ENCODE measurements at places on chromosomes 11 and 22.

DNA sequence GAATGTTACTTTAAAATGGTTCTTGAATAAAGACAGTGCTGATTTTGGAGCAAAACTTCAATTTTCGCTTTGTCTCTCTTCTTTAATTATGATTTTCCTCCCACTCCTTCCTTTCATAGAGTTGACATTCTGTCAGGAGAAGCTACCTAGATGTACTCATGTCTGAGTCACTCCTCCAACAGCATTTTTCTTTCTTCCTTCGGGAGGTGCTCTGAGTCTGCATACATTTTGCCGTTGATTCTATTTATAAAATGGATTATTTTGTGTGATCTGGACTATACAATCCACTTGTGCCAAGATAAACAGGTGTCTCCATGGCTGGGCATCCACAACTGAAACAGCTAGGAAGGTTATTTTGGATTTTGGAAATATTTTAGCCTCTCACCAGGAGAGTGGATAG is 588.3 kb upstream of the ANO5 start:
- DNase-seq = no peak

DNA sequence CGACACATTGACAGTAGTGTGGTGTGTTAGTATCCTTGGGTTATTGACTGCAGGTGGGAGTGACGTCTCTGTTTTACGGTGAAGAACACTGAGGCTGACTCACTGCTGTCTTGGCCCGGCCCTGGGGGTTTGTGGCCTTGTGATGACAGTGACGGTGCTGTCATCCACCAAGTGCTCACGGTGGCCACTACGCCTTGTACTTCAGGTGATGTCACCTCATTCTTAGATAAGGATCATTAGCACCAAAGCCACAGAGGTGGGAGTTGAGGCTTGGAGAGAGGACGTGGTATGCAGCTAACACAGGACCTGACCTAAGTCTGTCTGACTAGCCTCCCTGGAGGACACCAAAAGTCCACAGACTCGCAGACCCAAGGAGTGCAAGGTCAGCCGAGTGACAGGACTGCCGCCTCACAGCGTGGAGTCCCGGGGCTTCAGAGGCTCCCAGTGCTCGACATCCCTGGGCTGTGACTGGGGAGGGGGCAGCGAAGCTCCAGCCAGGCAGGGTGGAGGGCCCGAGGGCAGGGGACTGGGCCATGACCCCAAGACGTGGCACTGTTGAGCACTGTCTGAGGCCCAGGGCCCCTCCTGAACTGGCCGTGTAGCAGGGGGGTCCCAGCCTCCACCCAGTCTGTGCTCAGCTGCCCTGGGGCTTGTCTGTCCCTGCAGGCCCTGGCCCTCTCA is 56.5 kb downstream of the NAT10 start:
- no peak for DNase-seq

DNA sequence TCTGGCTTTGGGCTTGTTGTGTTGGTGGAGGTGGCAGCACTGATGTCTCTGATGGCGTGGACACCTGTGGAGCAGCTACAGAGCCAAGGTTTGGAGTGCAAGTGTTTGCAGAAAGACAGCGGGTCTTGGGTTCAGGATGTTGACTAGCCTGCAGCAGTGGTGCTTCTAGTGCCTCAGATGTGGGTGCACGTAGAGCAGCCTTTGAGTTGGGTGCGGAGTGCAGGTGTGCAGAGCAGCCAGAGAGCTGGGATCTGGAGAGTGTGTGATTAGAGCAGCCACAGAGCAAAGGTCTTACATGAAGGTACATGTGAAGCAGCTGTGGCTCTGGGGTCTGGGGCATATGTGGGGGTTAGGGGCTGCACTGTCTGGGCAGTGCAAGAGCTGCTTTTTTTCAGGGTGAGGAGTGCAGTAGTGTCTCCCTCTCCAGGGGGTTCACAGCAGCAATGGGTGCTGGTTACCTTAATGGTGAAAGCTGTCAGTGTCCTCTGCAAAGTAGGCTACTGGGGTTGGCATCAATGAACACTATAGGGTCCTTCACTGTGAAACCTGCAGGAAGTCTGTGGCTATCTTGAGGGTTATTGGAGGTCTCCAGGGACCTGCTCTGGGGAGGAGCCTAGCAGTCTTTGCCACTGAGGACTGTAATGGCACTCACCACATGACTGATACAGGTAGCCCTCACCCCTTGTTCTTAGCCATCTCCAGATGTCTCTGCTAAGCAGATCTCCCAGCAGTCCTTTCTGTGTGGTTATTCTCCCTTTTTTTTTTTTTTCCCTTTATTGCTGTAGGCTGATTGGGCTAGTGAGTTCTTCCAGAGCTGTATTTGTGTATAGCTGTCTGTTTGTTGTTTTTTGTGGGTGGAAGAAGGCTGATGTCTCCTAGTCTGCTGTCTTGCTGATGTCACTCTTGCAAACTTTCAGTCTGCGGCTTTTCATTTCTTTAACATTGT is 14.3 kb downstream of the BIRC2 start:
- DNase-seq = no peak

DNA sequence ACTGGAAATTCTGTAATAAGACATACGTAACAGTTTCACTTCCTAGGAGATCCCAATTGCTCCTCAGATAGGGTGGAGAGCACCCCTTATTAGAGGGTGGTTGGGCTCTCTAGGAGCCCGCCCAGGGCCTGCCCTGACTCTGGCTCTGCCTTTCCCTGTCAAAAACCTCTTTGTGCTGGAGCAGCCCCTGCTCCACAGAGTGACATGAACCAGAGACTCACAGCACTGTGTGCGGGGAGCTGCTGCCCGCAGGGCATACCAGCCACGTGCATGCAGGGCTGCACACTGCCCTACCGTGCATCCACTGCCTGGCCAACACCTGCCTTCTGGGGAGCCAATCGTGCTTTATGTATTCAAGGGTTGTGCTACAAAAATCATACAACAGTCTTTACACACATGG is 24.3 kb downstream of the KCNQ1OT1 start:
- no peak for DNase-seq

GRCh38 chr11:118374729-118375128 is 15.3 kb downstream of the UBE4A start:
- DNase-seq = no peak

- no peak for DNase-seq
Measured at GRCh38 chr22:49260681-49261580, 566.7 kb downstream of the BRD1 start.
